ENCODE measurements at places on chromosomes 12 and 14.

- peaks cover 5% of the 10 kb centered on the region for H3K4me1 ChIP-seq
- peaks cover 34% of the 10 kb centered on the region for H3K27me3 ChIP-seq
- no peak for DNase-seq
- H3K36me3 ChIP-seq = no peaks in the 10 kb centered on the region
- peak overlapping the region; percentile 62 for H3K4me3 ChIP-seq
- no peak overlapping the region for H3K27ac ChIP-seq
Observed at GRCh38 chr12:57632073-57632957, 686 bp downstream of the B4GALNT1 start.

DNA sequence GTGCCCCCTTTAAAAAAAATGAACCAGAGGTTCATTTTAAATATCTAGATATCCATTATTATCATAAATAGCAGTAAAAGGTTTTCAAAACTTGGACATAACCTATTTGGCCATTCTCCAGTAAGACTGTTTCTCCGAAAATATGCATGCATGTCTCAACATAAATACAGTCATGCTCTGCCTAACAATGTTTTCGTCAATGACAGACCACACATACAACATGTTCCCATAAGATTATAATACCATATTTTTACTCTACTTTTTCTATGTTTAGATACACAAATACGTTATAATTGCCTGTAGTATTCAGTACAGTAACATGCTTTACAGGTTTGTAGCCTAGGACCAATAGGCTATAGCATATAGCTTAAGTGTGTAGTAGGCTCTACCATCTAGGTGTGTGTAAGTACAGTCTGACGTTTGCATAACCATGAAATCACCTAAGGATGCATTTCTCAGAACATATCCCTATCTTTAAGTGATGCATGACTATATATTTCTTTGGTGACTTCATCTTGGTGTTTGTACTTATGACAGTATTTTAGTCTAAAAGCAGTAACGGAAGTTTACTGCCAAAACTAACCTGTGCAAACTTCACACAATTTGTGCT is 3.2 kb downstream of the TMEM19 start:
- H3K27me3 ChIP-seq = no peaks in the 10 kb centered on the region
- DNase-seq = no peak
- H3K36me3 ChIP-seq = no peaks in the 10 kb centered on the region

GRCh38 chr14:86196471-86196870 is 666.5 kb downstream of the FLRT2 start:
- H3K27me3 ChIP-seq = no peaks in the 10 kb centered on the region
- no peaks in the 10 kb centered on the region for H3K4me1 ChIP-seq
- no peaks in the 10 kb centered on the region for H3K36me3 ChIP-seq
- no peak overlapping the region for H3K27ac ChIP-seq
- DNase-seq = no peak

- peaks cover 7% of the 10 kb centered on the region for H3K4me1 ChIP-seq
- no peak overlapping the region for H3K4me3 ChIP-seq
- H3K36me3 ChIP-seq = no peaks in the 10 kb centered on the region
Observed at GRCh38 chr12:19744705-19745218, 305.5 kb downstream of the AEBP2 start.

DNA sequence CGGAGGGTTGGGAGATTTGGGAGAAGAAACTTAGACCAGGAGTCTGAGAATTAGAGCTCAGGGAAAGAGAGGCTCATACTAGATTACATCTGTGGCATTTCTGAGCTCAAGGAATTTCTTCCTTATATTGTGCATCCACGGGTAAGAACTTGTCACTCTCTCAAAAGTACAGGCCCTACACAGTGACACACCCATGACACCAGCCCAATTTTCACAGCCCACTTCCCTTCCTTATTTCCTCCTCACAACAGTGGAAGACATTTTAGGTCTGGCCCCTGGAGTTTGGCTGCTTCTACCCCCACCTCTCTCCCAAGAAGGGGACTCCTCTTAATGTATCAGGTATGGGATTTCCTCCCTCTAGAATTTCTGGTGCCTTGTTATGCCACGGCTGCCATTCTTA is 9.2 kb upstream of the ZNF385A start:
- H3K27me3 ChIP-seq = no peaks in the 10 kb centered on the region
- no peak overlapping the region for H3K27ac ChIP-seq
- no peak overlapping the region for H3K4me3 ChIP-seq
- no peaks in the 10 kb centered on the region for H3K4me1 ChIP-seq
- H3K36me3 ChIP-seq = peaks cover 38% of the 10 kb centered on the region

- DNase-seq = no peak
- no peak overlapping the region for H3K27ac ChIP-seq
- H3K27me3 ChIP-seq = no peaks in the 10 kb centered on the region
- no peak overlapping the region for H3K4me3 ChIP-seq
- H3K4me1 ChIP-seq = no peaks in the 10 kb centered on the region
Observed at GRCh38 chr12:54680374-54680773, 32.2 kb upstream of the DCD start.

DNA sequence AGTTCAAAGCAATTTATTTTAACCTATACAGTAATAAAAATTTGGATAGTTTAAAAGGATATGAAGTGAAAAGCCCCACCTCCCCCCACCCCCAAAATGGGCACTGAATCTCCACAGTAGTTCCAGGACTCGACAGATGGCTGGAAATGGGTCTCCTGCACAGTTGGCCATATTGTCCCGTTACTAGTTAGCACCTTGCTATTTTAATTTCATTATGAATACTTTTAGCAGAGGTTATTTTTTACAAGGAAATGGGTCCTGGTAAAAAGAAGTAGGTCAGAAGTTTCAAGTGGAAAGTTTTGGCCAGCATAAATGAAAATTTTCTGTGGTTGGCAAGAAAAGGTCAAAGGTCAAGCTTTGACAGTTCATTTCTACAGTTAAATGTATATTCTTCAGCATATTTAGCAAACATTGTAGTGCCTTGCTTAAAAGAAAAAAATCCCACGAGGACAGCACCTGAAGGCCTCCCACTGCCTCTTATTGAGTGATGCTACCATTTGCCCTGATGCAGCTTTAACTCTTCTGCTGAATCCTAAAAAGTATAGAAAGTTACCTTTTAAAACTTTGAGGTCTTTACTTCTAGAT is 28.3 kb downstream of the MTHFD1 start:
- H3K36me3 ChIP-seq = peaks cover 17% of the 10 kb centered on the region
- peaks cover 22% of the 10 kb centered on the region for H3K4me1 ChIP-seq

- no peaks in the 10 kb centered on the region for H3K27me3 ChIP-seq
- H3K36me3 ChIP-seq = peaks cover 10% of the 10 kb centered on the region
Observed at GRCh38 chr12:101745481-101745880, 6.2 kb upstream of the SYCP3 start.

GRCh38 chr12:42507565-42507964 is 82.0 kb downstream of the PRICKLE1 start:
- peaks cover 5% of the 10 kb centered on the region for H3K4me1 ChIP-seq
- no peak overlapping the region for H3K4me3 ChIP-seq
- H3K27ac ChIP-seq = no peak overlapping the region
- H3K36me3 ChIP-seq = no peaks in the 10 kb centered on the region

- H3K4me1 ChIP-seq = no peaks in the 10 kb centered on the region
- H3K27me3 ChIP-seq = no peaks in the 10 kb centered on the region
- DNase-seq = no peak
- no peak overlapping the region for H3K27ac ChIP-seq
- H3K4me3 ChIP-seq = no peak overlapping the region
Observed at GRCh38 chr12:105192624-105193225, 43.2 kb downstream of the APPL2 start.

DNA sequence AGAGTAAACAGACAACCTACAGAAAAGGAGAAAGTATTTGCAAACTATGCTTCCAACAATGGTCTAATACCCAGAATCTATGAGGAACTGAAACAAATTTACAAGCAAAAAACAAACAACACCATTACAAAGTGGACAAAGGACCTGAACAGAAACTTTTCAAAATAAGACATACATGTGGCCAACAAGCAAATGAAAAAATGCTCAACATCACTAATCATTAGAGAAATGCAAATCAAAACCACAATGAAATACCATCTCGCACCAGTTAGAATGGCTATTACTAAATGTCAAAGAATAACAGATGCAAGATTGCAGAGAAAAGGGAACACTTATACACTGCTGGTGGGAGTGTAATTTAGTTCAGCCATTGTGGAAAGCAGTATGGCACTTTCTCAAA is 125.8 kb downstream of the C12orf42 start:
- H3K4me3 ChIP-seq = no peak overlapping the region
- no peak overlapping the region for H3K27ac ChIP-seq
- H3K36me3 ChIP-seq = no peaks in the 10 kb centered on the region
- DNase-seq = no peak
- H3K4me1 ChIP-seq = no peaks in the 10 kb centered on the region
- no peaks in the 10 kb centered on the region for H3K27me3 ChIP-seq

GRCh38 chr14:69013943-69014782 is 35.1 kb upstream of the ACTN1 start:
- no peaks in the 10 kb centered on the region for H3K36me3 ChIP-seq
- no peak overlapping the region for H3K27ac ChIP-seq
- DNase-seq = no peak
- no peak overlapping the region for H3K4me3 ChIP-seq
- peaks cover 11% of the 10 kb centered on the region for H3K4me1 ChIP-seq
- H3K27me3 ChIP-seq = no peaks in the 10 kb centered on the region

DNA sequence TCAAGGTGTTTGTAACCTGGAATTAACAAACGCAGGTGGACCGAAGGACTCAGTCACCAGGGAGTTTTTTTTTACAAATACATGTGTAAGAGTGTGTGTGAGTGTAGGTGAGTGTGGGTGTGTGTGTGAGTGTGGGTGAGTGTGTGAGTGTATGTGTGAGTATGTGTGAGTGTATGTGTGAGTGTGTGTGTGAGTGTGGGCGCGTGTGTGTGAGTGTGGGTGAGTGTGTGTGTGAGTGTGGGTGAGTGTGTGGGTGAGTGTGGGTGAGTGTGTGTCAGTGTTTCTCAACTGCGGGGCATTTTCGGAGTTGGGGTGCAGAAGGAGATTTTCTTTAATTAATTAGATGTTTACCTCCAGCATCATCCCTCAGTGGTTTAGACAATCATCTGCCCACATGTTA is 1178.8 kb downstream of the VRK1 start:
- no peaks in the 10 kb centered on the region for H3K27me3 ChIP-seq
- no peak overlapping the region for H3K27ac ChIP-seq
- no peak overlapping the region for H3K4me3 ChIP-seq
- DNase-seq = no peak

DNA sequence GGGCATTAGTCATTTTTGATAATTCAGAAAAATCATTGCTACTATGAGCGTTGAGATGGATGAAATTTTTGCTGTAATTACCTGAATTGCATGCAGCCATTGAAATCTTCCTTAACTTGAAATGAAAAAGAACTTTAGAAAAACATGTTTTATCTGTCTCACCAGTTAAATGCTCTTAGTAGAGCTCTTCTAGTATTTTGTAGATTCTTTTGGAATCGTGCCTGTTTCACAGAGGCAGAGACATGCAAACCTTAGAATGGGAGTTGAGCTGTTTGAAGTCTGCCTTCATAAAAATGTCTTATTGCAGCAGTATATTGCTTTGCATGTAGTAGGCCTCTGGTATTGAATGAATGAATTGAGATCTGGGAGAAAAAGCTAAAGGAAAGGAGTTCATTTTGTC is 4.2 kb downstream of the PEX5 start:
- peaks cover 12% of the 10 kb centered on the region for H3K36me3 ChIP-seq
- H3K4me3 ChIP-seq = no peak overlapping the region
- no peak overlapping the region for H3K27ac ChIP-seq
- DNase-seq = no peak

- no peaks in the 10 kb centered on the region for H3K36me3 ChIP-seq
- no peaks in the 10 kb centered on the region for H3K4me1 ChIP-seq
- no peaks in the 10 kb centered on the region for H3K27me3 ChIP-seq
- DNase-seq = no peak
Observed at GRCh38 chr12:89817501-89818226, 109.0 kb upstream of the ATP2B1 start.

DNA sequence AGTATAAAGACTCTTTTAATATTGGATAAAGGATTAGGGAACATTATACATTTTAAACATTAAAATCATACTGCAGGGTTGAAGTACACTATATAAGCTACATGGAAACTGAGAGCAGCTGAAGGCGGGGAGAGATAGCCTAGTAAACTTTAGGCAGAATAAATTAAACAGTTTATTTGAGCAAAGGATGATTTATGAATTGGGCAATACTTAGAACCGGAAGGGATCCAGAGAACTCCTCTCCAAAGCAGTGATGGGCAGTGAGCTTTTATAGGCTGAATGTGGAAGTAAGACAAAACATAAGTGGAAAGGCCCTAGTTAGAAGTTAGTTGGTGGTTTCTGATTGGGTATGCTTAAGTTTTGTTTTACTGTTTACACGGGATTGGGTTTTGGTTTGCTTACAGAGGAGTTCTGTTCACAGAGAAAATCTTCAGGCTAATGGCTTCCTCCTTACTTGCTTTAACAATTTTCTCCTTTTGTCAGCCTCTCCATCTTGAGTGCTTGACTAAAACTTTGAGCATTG is 18.9 kb downstream of the LEMD3 start:
- H3K27me3 ChIP-seq = no peaks in the 10 kb centered on the region
- H3K27ac ChIP-seq = no peak overlapping the region
- H3K4me3 ChIP-seq = no peak overlapping the region
- no peaks in the 10 kb centered on the region for H3K36me3 ChIP-seq

- no peaks in the 10 kb centered on the region for H3K27me3 ChIP-seq
- no peaks in the 10 kb centered on the region for H3K36me3 ChIP-seq
- no peaks in the 10 kb centered on the region for H3K4me1 ChIP-seq
- no peak overlapping the region for H3K4me3 ChIP-seq
- DNase-seq = no peak
Observed at GRCh38 chr14:71566276-71566675, 366.0 kb upstream of the RGS6 start.

All from astrocyte (in vitro differentiated cells and primary cell).